Stimulated activated CD4-positive, alpha-beta T cell treated with anti-CD3 and anti-CD28 coated beads, Interleukin-1b, Interleukin-23, amount 100 ng/mL, for 1 hour (primary cell): ENCODE measurements at places on chromosomes 6 and 20.

GRCh38 chr20:24452498-24453127 is 16.8 kb upstream of the SYNDIG1 start:
- no peak for DNase-seq

DNA sequence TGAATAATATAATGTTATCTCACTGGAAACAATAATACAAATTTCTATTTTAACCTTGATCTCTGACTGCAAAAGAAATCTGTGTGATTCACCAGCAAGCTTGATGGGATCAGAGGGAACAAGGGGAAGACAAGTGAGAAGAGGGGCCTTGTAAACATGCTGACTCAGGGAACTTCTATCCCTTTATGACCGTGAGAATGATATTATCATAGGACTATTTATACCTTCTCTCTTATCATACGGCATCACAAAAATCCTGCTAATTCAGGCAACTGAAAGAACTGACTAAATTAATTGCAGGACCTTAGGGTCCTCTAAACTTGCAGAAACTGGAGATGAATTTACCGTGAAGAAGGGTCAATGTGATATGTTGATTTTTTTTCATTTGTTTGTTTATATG is 173.3 kb downstream of the PTPRK start:
- no peak for DNase-seq

GRCh38 chr6:142500250-142500786 is 198.5 kb downstream of the ADGRG6 start:
- DNase-seq, result no peak

DNA sequence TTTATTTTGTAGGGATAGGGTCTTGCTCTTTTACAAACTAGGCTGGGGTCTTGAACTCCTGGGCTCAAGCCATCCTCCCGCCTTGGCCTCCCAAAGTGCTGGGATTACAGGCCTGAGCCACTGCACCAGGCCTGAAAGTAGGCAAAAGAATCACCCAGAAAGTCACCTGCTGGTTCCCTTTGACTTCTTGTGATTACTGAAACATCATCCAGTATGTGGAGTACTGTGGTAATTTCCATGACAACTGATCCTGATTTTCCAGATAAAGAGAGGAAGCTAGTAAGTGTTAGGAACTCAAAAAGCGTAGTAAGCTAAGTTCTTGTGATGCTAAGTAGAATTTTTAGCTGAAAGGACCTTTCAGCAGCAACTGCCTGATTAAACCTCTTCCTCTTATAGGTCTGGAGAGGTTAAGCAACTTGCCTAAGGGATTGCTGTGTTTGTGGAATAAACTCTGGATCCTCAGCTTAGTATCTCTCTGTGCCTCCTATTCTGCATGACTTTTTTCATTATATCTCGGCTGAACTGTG is 16.8 kb downstream of the RALY start:
- DNase-seq, result no peak

DNA sequence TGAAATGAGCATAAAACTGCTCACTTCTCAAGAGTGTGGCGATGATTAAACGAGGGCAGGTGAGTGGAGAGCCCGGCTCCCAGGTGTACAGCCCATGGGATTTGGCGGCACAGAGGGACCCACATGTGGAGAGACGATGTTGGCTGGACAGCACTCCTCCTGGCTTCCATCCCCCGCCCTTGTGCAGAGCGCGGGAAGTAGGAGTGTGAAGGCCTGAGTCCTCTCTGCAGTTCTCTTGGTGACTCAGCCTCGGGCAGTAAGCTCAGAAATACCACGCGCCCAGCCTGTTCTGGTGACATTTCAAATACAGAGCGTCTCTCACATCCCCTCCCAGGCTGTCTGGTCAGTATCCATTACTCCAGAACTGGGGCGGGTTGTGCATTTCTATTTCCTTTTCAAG is 94.2 kb upstream of the SRSF6 start:
- DNase-seq, result no peak

- DNase-seq, result no peak
Observed at GRCh38 chr6:131998255-131998982, 47.2 kb upstream of the CCN2 start.
